ENCODE measurements at places on chromosomes 7 and 10. TPM values are rescaled to one million over a fixed set of nuclear protein-coding genes. Genes with fewer than 3 reads are reported as not detected.

DNA sequence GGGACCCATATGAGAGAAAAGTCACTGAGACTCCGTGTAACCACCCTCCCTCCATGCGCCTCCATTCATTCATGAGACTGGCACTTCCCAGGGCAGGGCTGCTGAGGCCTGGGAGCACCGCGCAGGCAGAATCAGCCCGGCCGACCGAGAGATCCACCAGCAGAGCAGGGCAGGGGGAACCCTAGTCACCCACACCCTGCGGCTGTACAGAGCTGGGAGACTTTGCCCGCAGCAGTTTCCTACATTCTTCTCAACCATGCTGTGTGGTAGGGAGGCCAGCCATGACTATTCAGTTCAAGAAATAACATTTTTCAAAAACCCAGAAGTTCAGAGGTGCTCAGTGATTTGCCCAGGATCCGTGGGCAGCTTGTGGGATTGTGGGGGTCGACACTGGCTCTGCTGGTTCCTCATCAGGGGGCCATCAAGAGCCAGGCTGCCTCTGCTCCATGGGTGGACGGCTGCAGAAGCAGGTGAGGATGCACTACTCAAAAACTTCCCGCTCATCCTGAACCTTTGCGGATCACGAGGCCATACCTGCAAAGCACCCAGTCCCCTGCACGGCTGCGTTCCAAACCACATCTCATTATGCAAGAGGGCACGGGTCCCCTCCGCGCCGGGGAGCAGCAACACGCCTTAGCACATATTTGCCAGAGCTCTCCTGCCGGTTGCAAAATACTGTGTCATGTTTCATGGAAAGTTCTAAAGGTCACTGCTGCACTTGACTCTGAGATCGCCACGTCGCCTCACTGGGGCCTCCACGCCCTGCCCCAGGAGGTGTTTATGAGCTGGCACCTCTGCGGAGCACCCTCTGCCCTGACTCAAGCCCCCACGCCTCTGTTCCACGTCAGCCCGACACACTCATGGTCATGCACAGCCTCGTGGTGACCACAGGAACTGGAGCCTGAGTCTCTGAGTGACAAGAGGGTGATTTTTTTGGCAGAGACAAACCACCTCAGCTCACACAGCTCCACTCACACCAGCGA is 132.0 kb downstream of the PRKAG2 start:
- peak; percentile 87 for ATAC-seq

- peak; percentile 72 for ATAC-seq
These were observed 15.2 kb upstream of the FRMPD2 start for GRCh38 chr10:48289501-48290238.

- ATAC-seq: peak; percentile 11
These were observed 12.7 kb upstream of the RHBDD2 start for GRCh38 chr7:75866114-75866488.

GRCh38 chr10:6201516-6201975 is 1.2 kb upstream of the PFKFB3 start:
- peak; percentile 66 for ATAC-seq

DNA sequence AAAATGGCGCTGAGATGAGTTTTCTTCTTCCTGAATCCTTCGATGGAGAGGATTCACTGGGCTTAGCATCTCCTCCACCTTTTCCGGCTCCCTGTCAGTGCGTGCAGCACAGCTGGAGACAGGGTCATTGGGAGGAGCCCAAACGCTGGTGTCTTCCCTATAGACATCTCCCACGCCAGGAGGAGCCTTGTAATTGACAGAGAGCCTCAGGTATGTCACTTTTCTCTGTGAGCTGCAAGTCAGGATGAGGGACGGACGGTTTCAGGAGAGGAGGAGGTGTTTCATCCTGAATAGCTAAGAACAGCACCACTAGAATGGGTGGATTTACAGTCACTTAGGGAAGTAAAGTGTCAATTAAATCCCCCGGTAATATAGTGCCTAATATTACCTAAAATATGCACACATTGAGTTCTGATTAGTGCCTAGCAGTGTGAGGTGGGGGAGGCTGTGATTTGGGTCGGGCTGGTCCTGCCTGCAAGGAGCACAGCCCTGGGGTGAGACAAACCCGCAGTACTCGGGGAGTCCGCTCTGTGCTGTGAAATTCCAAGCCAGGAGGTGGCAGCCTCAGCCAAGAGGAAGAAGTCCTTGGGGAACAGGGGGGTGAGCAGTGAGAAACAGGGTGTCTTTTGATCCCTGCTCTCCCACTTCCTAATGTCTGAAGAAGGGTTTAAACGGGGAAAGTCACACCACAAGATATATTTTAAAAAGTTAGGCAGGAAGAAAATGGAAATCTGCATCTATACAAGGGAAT is 28.2 kb downstream of the IL15RA start:
- ATAC-seq: peak; percentile 26

- ATAC-seq: no peak
These were observed 11.1 kb upstream of the SGCE start for GRCh38 chr7:94666879-94667587.

DNA sequence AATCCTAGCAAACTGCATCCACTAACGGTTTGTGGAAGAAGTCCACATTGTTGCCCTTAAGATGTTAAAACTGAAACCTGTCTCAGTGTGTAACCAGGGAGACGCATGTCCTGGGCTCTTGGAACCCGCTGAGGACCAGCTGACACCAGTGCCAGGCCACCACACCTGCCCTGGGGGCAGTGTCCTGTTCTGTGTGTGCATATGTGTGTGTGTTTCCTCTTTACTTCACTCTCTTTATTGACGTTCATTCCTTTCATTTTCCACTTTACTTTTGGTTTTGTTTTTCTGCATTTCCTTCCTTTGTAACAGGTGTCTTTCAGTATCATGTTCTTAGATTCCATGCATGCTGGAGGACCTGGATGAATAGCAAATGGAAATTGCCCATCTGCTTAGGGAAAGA is 83.8 kb downstream of the TEX36 start:
- ATAC-seq: no peak

DNA sequence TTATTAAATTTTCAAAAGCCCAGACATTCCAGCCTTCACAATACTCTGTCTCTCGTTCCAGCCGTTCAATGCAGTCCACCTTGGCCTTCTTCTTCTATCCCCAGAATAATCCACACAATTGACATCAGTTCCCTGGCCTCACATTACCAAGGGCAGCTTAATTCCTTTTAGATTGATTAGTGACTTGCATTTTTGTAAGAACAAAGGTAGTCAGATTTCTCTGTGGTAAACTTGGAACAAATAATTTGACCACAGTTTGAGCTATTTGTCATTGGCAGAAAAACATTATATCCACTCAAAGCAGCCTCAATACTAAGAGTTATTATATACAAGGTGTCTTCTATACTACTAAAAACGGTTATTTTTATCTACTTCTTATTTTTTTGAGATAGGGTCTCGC is 5.1 kb upstream of the CYTH3 start:
- ATAC-seq: no peak

DNA sequence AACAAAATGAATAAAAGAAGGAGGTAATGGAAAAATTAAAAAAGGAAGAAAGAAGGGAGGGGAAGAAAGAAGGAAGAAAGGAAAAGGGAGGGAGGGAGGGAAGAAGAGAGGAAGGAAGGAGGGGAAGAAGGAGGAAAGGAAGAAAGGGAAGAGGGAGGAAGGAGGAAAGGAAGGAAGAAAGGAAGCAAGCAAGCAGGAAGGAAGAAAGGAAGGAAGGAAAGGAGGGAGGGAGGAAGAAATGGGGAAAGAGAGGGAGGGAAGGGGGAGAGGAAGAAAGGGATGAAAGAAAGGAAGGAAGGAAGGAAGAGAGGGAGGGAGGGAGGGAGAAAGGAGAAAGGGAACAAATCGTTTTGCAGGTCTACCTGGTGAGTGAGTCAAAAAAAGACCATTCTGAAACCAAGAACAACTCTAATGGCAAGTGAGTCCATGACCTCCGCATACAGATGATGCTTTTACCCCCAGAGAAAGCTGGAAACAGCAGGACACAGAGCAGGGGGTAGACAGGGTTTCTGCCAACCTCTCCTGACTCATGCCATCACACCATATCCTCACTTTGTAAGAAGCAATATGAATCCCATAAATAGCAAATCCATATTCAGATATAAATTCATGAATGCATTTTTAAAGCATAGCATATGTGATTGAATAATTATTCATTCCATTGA is 1112.9 kb upstream of the AUTS2 start:
- no peak for ATAC-seq

DNA sequence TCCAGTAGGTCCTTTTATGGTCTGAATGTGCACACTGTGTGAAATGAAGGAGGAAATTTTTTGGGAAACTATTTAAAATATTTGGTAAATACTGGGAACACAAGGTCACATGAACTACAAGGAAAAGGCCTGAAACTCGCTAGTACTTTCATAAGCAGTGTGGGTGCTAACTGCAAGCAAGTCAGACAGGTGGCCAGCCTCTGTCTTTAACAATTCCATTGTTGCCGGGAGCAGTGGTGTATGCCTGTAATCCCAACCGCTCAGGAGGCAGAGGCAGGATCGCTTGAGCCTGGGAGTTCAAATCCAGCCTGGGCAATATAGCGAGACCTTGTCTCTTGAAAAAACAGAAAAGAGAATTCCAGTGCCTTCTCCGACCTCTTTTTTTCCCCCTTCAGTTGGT is 37.5 kb downstream of the SMURF1 start:
- peak; percentile 15 for ATAC-seq

DNA sequence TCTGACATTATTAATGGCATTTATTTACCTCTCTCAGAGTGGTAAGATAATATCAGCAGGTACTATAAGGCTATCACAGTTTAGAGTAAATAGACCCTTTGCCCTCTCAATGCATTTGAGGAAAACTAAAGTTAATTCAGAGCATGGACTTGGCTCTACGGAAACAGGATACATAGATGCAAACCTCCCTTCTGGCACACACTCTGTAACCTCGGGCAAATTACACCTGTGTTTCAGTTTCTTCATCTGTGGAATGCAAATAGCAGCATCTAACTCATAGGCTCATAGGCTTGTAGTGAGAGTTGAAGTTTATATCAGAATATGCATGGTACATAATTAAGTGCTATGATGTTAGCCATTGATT is 5.6 kb downstream of the RAPGEF5 start:
- peak; percentile 13 for ATAC-seq

GRCh38 chr10:112874982-112875381 is 75.1 kb upstream of the TCF7L2 start:
- no peak for ATAC-seq

GRCh38 chr10:77381750-77382149 is 255.9 kb downstream of the KCNMA1 start:
- ATAC-seq: no peak

GRCh38 chr10:76643511-76643911 is 994.1 kb downstream of the KCNMA1 start:
- no peak for ATAC-seq

GRCh38 chr10:62386356-62387320 is 12.5 kb downstream of the ZNF365 start:
- ATAC-seq: no peak

DNA sequence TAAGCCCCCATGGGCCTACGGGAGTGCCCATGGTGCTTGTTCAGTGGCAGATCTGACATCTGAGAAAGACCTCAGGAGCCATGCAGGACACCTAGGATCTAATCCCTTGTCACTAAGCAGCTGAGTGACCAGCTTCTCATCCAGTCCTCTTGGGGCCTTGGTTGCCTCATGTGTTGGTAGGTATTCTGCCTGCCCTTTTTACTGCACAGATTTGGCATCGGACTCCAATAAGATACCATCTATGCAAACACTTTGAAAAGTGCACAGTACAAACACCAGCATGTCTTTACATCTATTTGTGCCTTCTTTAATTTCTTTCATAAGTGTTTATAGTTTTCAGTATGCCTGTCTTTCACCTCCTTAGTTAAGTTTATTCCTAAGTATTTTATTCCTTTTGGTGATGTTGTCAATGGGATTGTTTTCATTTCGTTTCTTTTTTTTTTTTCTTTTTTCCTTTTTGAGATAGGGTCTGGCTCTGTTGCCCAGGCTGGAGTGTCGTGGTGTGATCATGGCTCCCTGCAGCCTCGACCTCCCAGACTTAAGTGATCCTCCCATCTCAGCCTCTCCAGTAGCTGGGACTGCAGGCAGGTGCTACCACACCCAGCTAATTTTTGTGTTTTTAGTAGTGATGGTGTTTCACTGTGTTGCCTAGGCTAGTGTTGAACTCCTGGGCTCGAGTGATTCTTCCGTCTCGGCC is 10.4 kb downstream of the STOX1 start:
- no peak for ATAC-seq

GRCh38 chr7:86733783-86734182 is 90.1 kb downstream of the GRM3 start:
- no peak for ATAC-seq

- ATAC-seq: no peak
These were observed 393.3 kb downstream of the KCNMA1 start for GRCh38 chr10:77244286-77244685.

GRCh38 chr10:29828956-29829355 is 194.2 kb upstream of the SVIL start:
- ATAC-seq: no peak

- ATAC-seq: peak; percentile 54
These were observed at the start of gene IKZF1 for GRCh38 chr7:50304129-50304910. Gene IKZF1, plus strand, starts transcription at chr7:50304716. Its CDS starts 14,346 bp downstream, at chr7:50319062.

DNA sequence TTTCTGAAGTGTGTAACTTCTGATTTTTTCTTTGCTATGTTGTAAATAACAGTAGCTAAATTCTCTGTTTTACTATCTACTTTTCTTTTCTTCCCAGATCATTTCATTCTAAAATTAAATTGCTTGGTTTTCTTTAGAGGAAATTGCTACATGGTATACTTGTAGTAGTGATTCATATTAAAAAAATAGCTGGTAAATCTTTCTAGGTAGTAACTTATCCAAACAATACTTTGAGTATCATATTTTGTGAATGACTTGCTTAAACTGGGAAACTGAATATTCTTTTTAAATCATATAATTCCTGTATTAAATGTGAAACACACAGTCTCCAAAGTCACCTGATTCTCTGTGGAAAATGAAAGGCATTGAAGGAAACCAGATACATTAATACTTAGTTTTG is 85.5 kb downstream of the ZNRF2 start:
- no peak for ATAC-seq

DNA sequence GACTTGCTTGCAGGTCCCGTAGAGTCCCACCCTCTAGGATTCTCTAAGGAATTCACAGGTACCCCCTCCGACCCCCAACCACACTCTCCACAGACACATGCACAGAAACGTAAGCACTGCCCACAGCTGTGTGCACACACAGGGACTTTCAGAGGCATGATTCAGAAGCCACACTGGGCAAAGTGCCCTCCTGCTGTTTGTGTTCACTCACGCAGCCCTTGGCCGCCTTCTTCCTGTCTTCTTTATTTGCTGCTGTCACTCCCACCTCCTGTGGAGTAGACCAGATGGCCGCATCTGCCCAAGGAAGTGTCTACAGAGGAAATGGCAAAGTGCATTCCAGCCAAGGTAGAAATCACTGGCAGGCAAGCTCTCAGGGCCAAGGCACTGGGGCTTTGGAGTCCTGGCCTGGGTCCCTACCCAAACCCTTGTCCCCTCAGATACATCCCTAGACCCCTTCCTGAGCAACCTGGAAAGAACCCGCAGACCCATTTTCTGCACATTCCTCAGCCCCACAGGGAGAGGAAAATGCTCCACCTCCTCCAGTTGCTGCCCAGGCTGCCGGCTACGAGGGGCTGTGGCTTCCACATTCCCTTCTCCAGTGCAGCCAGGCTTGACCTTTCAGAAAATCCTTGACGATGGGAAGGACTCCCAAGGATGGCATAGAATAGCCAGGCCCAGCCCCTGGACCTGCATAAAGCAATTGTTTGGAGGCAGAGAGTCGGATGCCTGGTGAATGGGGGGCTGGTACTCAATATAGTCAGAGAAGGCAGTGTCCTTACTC is 21.6 kb upstream of the GIMAP8 start:
- peak; percentile 53 for ATAC-seq

Gene FAM237B
- total RNA-seq: not detected

Gene SEMA4G
- total RNA-seq: 0.96 TPM

Gene CPA2
- not detected for total RNA-seq

Gene CALD1
- 46.1 TPM for total RNA-seq

Gene HOXA9
- total RNA-seq: 1.7 TPM

Gene SPDYE2
- total RNA-seq: not detected

Gene CLCN1
- 0.68 TPM for total RNA-seq

Gene UCN3
- total RNA-seq: not detected

Gene ALOX5
- total RNA-seq: 4.1 TPM
